Stimulated activated CD8-positive, alpha-beta memory T cell treated with anti-CD3 and anti-CD28 coated beads, Interleukin-4, amount 100 ng/mL, for 4 hours (primary cell): ENCODE measurements at places on chromosomes 7 and 10.
A peak's percentile ranks its signal among the peaks of the same experiment; 100 is the strongest.

DNA sequence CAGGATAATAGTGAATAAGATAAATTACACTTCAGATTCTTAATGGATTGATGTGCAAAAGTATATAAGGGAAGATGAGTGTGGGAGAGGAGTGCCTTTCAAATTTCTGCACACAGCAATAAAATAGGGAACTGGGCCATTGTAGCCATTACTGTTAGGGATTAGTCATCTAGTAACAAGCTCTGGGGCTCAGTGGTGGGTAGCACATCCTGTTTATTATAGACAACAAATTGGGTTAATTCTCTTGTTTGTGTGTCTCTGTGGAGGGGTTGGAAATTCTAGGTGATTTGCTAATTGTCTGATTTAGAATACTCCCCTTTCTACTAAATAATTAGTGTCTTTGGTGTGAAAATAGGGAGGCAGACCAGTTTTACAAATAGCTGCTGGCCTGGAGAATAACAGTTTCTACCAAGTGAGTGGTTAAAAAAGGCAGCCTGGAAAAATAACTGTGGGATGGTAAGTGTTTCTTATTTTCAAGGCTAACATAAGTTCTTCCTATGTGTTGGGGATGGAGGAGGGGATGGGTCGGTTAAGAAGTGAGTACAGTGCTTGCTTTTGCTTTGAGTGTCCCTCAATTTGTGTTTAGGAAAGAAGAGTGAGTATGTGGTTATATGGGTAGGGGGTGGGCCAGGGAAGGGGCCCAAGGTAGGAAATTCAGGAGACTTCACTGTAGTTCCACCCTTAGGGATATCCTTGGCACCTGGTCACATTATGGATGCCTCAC is 43.3 kb upstream of the TMEM248 start:
- DNase-seq: no peak

DNA sequence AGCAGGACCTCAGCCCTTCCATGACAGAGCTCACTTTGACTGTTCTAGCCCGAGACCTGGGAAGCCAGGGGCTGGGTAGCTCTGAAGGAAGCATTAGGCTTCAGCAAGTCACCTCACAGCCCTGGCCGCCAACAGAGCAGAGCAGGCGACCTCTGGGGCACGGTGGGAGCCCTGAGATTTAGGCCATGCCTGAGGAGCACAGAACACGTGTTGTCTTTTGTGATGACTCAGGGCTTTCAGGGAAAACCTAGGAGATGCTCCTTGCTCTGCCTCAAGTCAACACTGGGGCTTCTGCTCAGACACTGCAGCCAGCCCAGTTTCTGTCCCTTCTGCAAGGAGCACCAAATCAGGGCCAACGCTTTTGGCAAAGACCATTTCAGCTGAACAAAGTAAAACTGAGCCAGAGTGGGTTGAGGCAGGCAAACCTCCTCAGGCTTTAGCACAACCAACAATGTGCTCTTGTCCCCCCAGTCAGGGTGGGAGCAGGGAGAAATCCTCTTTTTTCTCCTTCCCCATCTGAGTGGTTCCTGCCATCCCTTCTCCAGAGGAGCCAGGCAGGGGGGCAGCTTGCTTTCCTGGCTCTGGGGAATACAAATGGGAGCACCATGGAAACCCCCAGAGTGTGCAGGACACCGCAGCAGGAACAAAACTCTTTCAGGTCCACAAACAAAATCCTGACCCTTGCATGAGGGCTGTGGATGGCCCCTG is 14.4 kb downstream of the CAMK2G start:
- no peak for DNase-seq

DNA sequence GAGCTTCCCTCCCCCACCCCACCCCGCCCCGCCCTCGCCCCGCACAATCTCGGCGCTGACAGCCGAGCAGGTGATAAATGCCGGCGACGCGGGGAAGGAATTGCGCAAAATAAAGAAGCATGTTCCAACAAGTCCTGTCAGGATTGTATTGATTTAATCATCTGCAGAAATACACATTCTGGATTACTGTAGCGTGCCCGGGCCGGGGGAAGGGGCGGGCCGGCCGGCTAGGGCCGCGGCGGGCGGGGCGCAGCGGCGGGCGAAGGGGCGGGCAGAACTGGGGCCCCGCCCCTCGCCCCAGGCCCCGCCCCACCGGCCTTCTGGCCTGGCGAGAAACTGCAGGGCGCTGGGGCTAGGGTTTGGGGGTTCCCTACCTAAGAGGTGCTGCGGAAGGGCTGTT is 88.9 kb upstream of the PAX2 start:
- DNase-seq: no peak

DNA sequence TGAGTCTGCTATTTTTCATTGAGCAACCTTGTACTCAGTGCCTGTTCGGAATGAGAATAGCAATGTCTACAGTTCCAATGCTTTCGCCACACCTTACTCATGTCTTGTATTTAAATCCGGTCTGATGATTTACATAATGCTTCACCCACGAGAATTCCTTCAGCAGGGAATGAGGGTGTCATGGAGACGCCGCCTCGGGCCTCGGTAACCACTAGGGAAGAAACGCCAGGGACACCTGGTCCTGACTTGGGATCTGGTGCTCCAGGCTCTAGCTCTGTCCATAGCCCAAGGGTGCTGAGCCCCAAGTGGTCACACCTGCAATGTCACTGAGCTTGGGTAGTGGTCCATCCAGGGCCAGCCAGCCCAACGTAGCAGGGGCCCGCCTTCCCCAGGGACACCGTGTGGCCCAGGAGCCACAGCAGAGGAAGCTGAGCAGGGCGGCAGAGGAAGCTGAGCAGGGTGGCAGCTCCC is 37.4 kb downstream of the PRKAG2 start:
- no peak for DNase-seq

DNA sequence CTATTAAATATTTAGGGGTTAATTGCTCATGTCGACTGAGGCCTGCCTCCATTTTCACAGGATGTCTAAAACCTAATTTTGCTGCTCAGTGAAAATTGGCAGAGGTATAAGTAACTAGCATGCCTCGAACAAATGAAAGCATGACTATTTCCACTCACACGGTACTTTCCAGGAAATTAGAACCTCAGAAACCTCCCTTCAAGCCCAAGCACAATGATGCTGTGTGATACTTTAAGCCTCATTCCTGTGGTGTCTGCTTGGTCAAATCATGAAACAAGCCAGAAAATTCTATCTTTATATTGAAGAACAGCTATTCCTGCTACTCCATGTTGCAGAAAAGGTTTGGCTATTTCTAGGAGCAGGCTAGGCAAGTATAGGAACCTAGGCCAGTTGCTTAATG is 203.0 kb downstream of the SORCS3 start:
- DNase-seq: no peak

- DNase-seq: no peak
Observed at GRCh38 chr10:67331121-67331910, 364.7 kb downstream of the CTNNA3 start.

- DNase-seq: no peak
Observed at GRCh38 chr10:62590306-62590705, 214.2 kb upstream of the ADO start.

DNA sequence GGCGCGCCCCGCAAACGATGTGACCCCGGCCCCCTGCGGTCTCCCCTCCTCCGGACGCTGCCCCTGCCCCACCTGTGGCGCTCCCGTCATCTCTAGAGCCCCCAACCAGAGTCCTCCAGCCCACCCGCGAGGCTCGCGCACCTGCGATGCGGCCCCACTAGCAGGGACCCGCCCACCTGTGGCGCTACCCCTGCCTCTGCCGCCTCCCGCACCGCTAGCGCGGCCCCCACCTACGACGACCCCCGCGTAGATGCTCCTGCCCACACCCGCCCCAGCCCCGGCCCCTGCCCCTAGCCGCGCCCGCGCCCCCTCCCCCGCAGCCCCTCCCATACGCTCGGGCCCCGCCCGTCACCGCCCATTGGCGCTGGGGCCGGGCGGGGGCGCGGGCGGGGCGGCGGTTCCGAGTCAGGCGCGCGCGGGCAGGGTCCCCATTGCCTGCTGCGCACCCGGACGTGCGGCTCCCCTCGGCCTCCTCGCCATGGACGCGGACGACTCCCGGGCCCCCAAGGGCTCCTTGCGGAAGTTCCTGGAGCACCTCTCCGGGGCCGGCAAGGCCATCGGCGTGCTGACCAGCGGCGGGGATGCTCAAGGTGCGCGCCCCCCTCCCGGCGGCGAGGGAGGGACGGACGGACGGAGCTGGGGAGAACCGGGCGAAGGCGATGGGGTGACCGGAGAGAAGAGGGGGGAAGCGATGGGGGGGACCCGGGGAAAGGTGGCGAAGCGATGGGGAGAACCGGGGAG is at the start of gene PFKP:
Gene PFKP (plus strand): TSS at position 431 of the 741 bp plus-strand sequence. CDS start 48 bp downstream, at position 479.
- peak; percentile 32 for DNase-seq
